ENCODE measurements at places on chromosomes 7 and 10.

DNA sequence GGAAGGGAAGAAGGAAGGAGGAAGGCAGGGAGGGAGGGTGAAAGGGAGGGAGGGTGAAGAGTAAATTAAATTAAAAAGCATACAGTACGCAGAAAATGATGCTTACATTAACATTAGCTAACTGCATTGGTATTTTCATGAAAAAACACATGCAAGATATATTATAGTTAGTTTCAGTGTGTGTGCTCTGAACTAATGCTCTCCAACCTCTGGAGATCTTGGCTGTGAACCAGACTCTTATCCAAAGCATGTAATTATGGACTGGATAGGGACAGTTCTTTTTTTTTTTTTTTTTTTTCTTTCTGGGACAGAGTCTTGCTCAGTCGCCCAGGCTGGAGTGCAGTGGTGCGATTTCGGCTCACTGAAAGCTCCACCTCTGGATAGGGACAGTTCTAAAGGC lies 357.0 kb downstream of the FRMD4A start:
- no peak for DNase-seq

- DNase-seq, result no peak
These were observed 125.7 kb downstream of the GFRA1 start for GRCh38 chr10:116147147-116147905.

DNA sequence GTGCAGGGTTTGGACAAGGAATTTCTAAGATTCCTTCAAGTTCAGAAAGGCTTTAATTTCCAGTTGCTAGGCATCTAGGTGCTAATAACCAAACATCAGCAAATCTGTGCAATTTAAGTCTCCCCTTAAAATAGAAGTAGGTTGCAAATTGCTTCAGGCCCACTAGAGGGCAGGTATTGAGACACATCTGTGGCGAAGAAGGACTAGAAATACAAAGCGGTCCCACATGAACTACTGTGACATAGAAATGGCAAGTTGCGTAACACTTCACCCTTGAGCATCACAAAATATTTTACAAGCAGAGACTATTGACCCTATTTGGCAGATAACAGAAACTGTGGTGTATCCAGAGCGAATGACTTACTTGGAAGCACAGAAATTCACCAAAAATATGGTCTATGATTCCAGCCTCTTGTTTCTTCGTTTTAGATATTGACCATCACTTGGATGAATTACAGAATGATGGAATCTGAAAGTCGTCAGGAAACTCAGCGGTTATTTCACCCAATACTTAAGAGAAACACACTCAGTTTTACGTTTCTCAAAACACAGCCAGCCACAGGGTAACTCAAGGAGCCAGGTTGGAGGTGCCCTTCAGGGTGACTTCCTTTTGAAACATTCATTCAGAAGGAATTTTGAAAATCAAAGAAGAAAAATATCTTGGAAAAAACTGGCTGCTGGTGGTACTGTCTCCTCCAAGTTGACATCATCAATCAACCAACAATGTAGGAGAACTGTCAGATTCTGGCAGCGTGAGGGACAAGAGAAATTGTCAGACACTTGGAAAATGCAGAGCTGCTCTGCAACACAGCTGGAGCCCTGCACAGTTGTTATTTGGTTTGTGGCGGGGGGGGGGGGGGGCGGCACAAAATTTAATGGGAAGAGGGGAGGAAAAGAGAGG lies 256.3 kb upstream of the MINDY3 start:
- no peak for DNase-seq

GRCh38 chr10:66234872-66235271 lies 691.0 kb upstream of the LRRTM3 start:
- no peak for DNase-seq

DNA sequence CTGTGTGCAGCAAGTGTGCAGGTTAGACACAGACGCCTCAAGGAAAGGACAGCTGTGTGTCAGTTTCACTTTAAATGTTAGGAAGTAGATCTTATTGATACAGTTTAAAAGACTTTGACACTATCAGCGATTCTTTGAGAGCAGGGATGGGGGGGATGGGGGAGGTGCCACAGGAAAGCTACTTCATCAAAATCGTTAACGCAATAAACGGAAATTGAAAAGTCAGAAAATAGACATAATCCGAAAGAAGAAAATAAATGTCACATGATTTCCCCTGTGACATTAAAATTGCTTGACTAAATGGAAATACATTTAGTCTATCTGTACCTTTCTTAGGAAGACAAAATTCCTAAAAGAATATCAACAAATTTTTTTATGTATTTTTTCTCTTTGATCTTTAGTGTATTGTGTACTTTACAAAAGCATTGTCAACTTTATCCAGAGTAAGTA lies 476 bp upstream of the ZNF33B start:
- DNase-seq, result peak; percentile 3

GRCh38 chr7:111089822-111090426 lies 1.0 kb upstream of the LRRN3 start:
- no peak for DNase-seq

DNA sequence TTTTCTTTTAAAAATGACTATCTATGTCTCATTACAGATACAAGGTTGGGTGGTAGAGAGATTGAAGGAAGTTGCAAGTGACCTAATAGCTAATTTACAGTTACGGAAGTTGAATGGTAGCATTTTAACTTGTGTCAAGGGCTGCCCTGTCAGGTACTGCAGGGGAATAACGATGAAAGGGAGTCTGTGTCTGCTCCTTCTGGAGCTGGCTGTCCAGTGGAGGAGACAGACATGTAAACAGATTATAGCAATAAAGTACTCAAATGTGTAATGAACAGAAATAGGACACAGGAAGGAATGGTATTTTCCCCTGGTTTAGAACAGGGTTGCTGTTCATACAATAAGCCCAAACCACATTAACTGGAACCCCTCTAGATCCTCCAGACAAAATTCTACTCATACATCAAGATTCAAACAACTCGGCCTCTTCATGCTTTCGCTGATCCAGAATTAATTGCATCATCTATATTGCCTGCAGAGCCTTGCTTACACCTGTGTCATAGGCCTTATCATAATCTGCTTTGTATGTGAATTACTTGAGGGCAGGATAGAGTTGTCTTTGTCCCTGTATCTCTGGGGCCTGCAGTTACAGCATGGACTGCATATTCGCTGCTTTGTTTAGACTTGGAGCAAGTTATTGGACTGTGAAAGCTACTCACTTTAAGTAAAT lies 42.8 kb downstream of the AUTS2 start:
- no peak for DNase-seq

Measured in GM12892 (cell line).